HFFc6 (cell line): ENCODE measurements at places on chromosomes 2 and 18. TPM values are rescaled to one million over a fixed set of nuclear protein-coding genes. Genes with fewer than 3 reads are reported as not detected.
A peak's percentile ranks its signal among the peaks of the same experiment; 100 is the strongest.

DNA sequence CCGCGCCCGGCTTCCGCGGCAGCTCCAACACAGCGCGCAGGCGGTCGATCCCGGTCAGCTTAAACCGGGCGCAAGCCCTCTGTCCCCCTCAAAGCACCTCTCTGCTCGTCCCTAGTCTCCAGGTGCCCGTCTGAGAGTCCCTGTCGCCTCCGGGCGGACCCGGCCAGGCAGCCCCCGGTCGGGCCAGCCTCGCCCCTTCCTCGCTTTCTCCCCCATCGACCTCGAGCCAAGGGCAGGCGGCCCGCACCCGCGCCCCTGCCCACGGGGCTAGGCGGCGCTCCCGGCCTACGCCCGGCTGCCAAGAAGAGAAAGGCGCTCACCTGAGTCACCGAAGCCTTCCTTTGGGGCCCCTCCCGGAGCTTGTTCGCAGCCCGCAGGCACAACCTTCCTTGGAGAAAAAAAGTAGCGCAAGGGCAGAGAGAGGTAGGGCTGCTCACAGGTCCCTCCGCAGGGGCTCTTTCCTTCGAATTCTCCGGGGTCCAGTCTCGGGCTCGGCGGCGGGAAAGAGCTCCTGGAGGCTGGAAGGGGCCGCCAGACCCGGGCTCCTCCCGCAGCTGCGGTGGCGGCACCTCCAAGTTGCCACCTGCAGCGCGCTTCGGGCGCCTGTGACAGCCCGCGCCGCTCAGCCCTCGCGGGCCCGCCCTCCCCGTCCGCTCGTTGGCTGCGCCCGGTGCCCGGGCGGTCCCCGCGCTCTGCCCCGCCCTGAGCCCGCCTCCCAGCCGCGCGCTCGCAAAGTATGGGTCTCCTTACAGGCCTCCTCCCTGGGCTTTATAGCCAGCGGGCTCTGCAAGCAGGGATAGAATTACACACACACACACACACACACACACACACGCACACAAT, 86.5 kb upstream of the EPB41L3 start:
- no peaks in the 10 kb centered on the region; the same call in 1 of the 2 replicates for H3K36me3 ChIP-seq
- no peak overlapping the region for H3K4me3 ChIP-seq
- H3K4me1 ChIP-seq, result no peaks in the 10 kb centered on the region
- H3K27ac ChIP-seq, result no peak overlapping the region
- H3K27me3 ChIP-seq, result no peaks in the 10 kb centered on the region
- no peak for DNase-seq

Gene GAL3ST2
- 0.24 TPM in 1 of 3 replicates, not detected in the others for total RNA-seq

GRCh38 chr2:100413571-100413970, 3.9 kb downstream of the CHST10 start:
- H3K4me1 ChIP-seq, result peaks cover 19% of the 10 kb centered on the region
- no peak overlapping the region for H3K4me3 ChIP-seq
- H3K27me3 ChIP-seq, result no peaks in the 10 kb centered on the region; the same call in 1 of the 2 replicates
- H3K36me3 ChIP-seq, result 0 out of 2 replicates have a peak, but pooled peaks cover 3% of the 10 kb centered on the region
- no peak for DNase-seq

DNA sequence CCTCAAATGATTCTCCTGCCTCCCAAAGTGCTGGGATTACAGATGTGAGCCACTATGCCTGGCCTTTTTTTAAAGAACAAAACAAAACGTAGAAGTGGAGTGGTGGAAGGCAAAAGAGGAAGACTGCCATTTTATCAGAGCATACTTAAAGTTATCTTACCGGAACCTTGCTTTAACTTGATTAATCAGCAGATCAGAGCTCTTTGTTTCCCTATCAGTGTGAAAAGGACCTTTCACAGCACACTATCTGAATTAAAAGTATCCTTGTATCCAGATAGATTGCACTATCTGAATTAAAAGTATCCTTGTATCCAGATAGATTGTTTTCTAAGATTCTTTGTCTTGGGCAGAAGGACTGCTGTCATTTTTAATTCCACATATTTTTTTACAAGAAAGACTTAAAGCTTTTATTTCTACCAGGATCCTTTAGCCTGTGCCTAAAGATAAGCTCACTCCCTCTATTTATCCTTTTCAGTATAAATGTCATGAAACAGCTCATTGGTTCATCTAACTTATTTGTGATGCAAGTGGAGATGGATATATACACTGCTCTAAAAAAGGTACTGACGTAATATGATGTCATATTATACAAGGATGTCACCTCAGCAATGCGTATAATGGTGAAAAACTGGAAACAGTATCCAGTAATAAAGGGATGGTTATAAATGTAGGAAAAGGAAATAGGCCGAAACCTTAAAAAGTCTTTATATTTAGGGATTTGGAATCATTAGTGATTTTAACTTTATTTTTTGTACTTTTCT, 17.8 kb downstream of the GMCL1 start:
- H3K4me3 ChIP-seq, result no peak overlapping the region
- peaks cover 2% of the 10 kb centered on the region; the same call in 1 of the 2 replicates for H3K27me3 ChIP-seq
- H3K36me3 ChIP-seq, result no peaks in the 10 kb centered on the region
- no peaks in the 10 kb centered on the region for H3K4me1 ChIP-seq
- no peak overlapping the region for H3K27ac ChIP-seq
- DNase-seq, result no peak

DNA sequence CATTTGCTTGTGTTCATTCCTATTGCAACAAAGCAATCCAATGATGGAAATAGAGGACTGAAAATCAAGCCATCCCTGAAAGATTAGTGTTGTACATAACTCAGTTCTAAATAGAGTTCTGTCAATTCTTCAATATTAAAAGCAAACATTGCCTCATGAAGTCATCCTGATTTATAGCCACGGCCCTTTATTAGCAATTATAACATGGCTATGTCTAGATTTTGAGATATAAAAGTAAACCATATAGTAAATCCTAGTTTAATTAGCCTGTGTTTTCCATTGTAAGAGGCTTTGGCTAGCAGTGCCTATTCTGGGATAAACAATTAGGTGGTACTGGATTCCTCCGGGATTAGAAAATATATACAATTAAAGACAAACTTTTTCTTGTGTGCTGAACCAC, 33.2 kb upstream of the VIT start:
- H3K4me3 ChIP-seq, result no peak overlapping the region
- H3K4me1 ChIP-seq, result peaks cover 33% of the 10 kb centered on the region
- no peaks in the 10 kb centered on the region; the same call in 1 of the 2 replicates for H3K27me3 ChIP-seq
- H3K27ac ChIP-seq, result no peak overlapping the region; the same call in 1 of the 2 replicates
- no peak for DNase-seq
- peaks cover 16% of the 10 kb centered on the region; the same call in 1 of the 2 replicates for H3K36me3 ChIP-seq

- peak overlapping the region; percentile 13; the same call in 1 of the 2 replicates for H3K4me3 ChIP-seq
Measured at GRCh38 chr2:20184067-20184938, 40.6 kb downstream of the SDC1 start.

Gene CHRNA1
- total RNA-seq, result not detected in 3 replicates

DNA sequence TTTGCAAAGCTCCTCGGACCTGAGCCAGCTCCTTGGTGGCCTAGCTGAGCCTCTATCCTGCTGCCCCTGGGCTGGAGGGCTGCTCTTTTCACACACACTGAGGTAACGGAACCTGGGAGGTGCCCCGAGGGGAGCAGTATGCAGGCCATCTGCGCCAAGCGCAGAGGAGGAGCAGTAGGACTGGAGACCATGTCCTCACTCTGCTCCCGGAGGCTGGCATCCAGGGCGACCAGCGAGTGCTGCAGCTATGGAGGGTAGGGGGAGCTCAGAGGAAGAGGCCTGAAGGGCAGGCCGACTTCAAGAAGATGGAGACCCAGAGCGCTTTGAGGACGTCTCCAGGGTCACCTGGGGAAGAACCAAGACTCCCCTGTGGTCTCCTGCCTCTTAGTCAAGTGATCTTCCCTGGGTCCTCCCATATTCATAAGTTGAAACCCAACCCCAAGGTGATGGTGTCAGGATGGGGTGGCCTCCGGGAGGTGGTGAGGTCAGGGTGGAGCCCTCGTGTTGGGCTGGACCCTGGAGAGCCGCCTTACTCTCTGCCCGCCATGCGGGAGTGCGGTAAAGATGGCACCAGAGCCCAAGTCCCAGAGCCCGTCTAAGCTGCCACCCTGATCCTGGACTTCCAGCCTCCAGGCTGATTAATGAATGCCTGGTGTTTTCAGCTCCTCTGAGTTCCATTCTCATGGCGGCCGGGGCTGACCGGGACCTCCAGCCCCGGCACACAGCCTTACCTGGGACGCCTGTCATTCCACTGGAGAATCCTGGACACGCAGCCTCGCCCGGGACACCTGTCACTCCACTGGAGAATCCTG, 160.7 kb downstream of the NDUFA10 start:
- no peak overlapping the region for H3K4me3 ChIP-seq
- no peaks in the 10 kb centered on the region for H3K27me3 ChIP-seq
- no peak overlapping the region for H3K27ac ChIP-seq
- no peaks in the 10 kb centered on the region for H3K4me1 ChIP-seq
- DNase-seq, result no peak
- no peaks in the 10 kb centered on the region for H3K36me3 ChIP-seq

DNA sequence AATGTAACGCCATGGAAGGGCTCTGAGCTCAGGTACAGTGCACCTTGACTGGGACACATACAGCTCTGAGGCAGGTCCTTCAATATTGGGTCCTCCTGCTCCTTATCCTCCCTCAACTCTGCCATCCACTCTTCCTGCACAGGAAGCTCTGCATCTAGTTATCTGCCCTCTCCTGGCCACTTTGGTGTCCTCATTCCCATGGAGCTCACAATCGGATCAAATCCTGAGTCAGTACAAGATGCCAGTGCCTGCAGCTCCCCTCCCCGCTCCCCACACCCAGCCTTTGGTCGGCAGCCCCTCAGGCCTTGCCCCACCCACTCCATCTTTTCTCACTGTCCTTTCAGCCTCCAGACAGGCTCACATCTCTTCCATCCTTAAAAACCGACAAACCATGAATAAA, 58.0 kb downstream of the LRRFIP1 start:
- peaks cover 5% of the 10 kb centered on the region for H3K36me3 ChIP-seq

DNA sequence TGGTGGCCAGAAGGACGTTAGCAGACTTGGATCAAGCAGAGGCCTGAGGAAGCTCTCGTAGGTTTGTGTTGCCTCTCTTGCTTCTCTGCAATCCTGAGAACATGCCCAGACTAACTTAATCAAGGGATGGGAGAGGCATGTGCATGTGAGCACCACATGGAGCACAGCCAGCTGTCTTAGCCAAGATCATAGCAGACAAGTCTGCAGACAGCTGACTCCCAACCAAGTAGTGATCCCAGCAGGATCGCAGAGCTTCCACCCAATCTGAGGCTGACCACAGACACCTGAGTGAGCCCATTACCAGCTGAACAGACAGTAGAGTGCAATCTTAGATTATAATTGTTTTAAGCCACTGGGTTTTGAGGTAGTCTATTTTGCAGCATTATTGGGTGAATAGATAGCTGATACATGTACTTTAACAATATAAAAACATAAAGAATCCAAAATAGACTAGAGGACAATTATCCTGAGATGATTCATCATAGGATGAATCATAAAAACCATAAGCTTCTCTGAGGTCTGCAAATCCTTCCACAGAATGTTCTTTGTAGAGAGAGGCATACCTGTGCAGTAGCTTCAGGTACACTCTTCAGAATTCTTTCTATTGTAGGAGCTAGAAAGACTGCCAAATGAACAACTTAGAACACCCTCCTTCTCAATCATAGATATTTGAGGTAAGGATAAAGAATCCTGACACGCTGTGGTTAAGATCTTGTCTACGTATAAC, 25.2 kb upstream of the FAM110C start:
- H3K36me3 ChIP-seq, result no peaks in the 10 kb centered on the region
- peaks cover 2% of the 10 kb centered on the region; the same call in 1 of the 2 replicates for H3K27me3 ChIP-seq

- H3K36me3 ChIP-seq, result no peaks in the 10 kb centered on the region
- DNase-seq, result no peak
- H3K27ac ChIP-seq, result no peak overlapping the region
- H3K4me3 ChIP-seq, result no peak overlapping the region
Measured at GRCh38 chr2:51219468-51219867, 187.5 kb upstream of the NRXN1 start.

DNA sequence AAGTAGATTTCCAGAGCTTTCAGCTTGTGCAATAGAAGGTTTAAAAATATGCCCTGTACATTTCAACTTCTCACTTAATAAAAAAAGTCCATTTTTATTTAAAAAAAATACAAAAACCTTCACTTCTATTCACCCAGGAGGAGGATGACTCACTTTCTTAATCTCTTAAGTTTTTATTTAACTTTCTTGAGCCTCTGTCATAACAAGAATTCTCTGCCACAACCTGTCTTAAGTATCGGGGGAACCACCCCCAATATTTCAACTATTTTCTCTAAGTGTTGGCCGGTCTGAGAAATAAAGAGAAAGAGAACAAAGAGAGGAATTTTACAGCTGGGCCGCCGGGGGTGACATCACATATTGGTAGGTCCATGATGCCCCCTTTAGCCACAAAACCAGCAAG, 58.4 kb downstream of the LRATD1 start:
- H3K27ac ChIP-seq, result no peak overlapping the region
- no peak overlapping the region for H3K4me3 ChIP-seq
- no peaks in the 10 kb centered on the region for H3K27me3 ChIP-seq

Gene PDCD1
- total RNA-seq, result not detected in 3 replicates

DNA sequence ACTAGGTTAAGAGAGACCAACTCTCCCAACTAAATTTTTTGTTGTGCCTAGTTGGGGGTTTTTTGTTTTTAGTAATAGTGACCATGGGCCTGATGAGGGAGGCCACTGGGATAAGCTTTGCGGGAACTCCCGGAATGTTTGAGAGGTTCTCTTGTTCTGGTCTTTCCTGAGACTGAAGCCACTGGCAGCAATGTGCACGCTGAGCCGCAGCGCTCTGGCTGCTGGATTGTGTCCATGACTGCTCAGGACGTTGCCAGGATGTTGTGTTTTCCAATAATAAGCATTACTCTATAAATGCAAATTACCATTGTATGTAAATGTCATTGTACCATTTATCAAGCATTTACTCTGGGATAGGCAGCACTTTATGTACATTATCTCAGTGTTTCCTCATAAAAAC, 126.1 kb downstream of the GALNT1 start:
- H3K27me3 ChIP-seq, result no peaks in the 10 kb centered on the region; the same call in 1 of the 2 replicates
- H3K4me1 ChIP-seq, result peaks cover 28% of the 10 kb centered on the region
- no peak overlapping the region for H3K4me3 ChIP-seq
- peaks cover 11% of the 10 kb centered on the region; the same call in 1 of the 2 replicates for H3K36me3 ChIP-seq

Gene RTP5
- not detected in 3 replicates for total RNA-seq
